GM23338 (cell line): ENCODE measurements at places on chromosomes 7 and 10.
A peak's percentile ranks its signal among the peaks of the same experiment; 100 is the strongest.

DNA sequence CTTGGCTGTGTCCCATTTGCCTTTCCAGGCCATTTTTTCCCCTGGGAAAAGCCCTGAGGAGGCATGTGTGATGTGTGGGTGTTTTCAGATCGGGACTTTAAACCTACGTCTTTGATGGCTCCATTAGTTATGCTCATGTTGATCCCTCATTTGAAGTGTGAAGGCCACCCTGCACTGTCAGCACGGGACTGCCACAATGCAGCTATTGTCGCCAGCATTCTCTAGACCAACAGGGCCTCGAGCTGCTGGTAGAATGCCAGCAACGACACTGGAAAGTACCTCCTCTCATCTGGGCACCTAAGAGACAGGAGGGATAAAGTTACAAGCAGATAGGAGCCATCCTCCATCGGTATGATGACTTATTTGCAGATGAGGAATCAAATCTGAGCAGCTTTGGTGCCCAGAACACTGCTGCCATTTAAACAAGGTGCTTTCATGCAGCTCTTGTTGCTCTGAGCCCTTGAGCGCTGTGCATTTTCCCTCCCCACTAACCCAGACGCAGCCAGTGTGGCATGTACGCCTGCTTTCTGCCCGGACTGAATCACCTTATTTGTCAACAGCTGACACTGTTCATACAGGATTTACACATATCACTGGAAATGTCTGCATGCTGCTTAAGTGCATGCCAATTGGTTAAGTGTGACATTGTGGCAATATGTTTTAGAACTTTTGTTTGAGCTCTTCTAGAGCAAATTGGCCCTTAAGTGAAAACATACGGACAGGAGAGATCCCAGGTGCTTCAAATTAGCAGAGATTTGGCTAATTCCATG lies 175.0 kb upstream of the PITRM1 start:
- no peak for DNase-seq

- DNase-seq, result no peak
Observed at GRCh38 chr10:95963991-95964389, 56.2 kb downstream of the CC2D2B start.

DNA sequence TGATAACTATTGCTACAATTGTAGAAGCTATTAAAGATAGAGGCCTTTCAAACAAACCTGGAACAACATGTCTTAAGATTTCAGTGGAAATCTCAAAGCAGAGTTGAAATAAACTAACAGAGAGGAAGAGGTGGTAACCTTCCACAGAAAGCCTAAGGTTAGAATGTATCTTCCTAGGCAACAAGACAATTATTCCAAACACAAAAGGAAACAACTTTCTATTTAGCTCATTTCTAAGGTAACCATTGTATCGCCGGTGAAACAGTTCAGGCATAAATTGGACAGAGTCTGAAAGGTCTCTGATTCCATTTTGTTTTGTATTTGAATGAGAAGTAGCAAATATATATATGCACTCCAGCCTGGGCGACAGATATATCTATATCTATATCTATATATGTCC lies 30.7 kb upstream of the HYCC1 start:
- no peak for DNase-seq

DNA sequence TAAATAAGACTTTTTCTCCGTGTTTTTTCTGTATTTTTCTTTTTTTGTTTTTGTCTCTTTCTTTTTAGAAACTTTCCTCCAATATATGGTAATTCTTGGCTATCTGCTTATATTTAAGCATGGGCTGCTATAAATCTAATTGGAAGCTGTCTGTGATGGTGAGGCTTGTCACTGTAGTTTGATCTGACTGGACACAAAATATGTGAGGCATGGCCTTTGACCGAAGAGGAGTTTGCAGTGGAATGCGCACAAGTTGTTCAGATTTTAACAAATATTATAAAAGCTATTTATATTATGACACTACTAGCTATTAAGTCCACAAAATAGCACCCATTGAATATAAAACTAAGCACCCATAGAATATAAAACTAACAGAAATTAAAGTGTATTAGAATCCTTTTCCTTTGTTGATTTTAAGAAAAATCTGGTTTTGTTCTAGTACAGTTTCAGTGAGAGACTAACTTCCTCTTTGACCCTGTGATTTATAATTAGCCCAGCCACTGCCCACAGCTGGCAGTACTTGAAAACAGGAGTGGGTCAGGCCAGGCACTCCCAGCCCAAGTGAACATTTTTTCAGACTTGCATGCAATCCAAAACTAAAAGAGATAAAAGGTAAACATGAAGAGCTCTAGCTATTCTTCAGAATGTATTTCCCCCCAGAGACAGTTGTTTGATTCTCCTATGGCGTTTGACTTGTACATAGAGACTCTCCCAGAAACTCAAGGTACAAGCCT lies 69.9 kb upstream of the FGL2 start:
- no peak for DNase-seq

DNA sequence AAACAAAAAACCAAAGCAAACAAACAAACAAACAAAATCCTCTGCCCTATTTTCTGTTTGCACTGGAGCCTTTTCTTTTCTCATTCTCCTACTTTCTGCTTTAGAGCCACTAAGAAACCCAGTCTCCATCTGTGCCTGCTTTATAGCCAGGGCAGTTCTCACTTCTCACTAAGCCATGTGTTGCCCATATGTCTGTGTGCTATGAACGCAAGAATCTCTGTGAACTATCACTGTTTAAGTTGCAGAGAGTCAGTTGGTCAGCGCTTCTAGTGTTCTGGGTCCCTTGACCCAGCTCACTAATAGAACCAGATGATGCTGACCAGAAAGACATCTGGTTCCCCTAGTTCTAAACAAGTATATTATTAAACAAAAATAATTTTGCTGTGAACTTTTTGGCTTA lies 81.4 kb downstream of the FAM185A start:
- DNase-seq, result no peak

DNA sequence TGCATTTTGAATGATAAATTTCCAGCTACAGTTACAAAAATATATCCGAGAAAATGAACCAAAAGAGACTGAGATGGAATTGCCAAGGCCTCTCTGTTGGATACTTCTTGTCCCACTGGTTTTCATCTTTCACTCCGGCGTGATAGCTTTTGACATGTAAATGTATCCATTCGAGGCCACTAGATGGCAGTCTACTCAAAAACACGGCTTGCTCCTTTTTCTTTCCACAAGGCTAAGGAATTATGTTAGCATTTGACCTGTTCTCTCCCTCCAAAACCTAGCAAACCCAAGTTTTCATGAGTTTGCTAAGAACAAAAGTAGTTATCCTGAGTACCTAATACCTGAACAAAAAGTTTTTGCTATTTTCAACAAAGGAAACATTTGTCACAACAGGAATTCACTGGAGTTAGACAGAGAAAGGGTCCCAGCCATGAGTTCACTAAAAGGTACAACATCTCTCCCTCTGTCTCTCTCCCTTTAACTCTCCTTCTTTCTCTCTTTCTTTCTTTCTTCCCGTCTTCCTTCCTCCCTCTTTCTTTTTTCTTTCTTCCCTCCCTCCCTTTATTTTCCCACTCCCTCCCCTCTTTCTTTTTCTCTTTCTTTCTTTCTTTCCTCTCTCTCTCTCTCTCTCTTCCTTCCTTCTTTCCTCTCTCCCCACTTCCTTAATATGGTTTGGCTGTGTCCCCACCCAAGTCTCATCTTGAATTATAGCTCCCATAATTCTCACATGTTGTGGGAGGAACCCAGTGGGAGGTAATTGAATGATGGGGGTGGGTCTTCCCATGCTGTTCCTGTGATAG lies 207.9 kb upstream of the MYO3A start:
- peak; percentile 92 for DNase-seq

DNA sequence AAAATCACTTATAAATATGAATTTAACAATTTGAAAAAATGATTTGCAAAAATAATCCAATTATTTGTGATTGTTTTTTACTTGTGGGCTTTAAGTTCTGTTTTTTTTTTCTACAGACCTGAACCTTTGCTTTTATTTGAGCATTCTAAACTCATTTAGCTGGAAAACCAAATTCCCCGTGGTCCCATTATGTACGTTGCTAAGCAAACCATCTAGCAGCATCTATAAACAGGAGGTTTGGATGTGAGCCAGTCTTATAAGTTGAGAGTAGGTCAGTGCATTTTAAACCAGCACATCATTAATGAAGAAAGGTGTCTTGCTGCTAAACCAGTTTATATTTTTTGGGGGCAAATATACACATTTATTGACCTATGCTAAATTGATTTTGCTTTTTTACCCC lies 77.3 kb downstream of the LRRN3 start:
- no peak for DNase-seq

- no peak for DNase-seq
Observed at GRCh38 chr7:46206476-46207060, 285.5 kb upstream of the IGFBP3 start.

DNA sequence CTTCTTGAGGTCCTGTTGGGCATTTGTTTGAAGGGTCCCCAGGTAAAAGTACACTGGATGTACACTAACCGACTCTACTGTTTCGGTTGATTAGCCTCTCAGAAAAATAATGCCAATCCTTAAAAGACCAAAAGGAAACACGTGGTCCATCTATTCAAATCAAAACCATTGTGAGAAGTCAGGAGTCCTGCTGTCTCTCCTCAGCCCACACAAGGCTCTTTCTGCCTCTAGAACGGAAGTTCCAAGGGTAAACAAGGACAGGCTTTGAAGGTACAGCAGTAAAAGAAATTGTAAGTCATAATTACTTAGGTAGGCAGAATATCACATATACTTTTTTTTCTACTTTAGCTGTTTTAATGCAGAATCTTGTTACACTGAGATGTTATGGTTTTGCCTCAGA lies 71.7 kb upstream of the TPK1 start:
- DNase-seq, result no peak

DNA sequence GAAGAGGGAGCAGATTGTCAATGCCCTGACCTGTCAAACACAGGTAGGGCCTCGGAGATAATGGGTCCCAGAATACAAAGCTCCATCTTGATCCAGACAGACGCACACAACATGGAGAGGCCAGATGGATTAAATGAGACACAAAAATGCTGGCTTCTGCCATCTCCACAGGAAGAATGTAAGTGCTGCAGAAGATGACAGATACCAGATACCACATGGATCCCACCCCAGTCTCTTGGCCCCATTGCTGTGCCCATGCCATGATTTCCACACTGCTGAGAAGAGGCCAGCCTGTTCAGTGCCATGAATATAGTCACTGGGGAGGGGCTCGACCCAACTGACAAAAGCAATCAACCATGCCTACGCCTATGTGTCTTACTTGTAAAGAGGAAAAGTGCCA lies 487.9 kb downstream of the PARD3 start:
- no peak for DNase-seq

DNA sequence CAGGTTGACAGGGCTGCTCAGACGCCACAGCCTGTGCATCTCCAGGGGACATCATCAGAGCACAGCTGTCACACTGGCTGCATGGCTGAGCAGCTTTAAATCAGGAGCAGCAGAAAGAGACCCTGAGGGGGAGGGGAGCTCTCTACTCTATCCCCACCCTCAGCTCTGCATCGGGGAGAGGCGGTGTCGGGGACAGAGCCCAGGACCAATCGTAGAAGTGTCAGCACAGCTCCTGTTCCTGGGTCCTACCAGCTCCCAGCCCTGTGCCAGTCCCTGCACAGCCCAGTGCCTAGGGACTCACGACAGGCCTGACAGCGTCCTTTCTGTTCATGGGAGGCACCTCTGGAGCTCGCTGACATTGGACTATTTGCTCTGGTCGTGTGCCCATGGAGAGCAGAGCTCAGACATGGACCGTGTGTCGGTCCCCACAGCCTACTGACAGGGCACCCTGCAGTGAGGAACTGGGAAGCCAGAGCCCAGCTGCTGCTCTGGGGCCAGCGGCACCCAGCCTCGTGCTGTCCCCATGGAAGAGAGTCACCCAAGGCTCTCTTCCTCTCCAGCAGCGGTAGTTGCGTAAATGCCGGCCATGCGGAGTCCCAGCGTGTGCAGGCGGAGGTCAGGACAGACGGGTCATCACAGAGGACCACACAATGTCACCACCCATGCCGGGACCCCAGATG lies 20.4 kb upstream of the ANTXRL start:
- DNase-seq, result no peak

- DNase-seq, result peak; percentile 67
Observed at GRCh38 chr7:108452707-108453106, 3.5 kb downstream of the NRCAM start.

GRCh38 chr7:43904533-43905208 lies 1.7 kb downstream of the URGCP start:
- no peak for DNase-seq

DNA sequence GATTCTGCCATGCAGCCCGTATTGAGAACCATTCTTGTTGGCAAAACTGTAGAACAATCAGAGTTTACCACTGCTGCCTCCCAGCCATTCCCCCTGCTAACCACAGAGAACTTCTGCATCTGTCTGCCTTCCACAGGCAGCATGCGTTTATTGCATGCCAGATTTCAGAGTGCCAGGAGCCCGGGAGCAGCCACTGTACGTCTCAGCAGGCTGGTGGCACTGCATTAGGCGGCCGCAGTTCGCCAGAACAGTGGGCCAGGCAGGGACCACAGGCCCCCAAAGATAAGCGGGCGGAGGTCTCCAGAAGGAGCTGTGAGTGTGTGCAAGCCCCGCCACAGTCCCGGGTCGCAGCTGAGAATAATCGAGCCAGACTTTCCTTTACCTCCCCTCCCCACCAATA lies 31.8 kb downstream of the ZNF467 start:
- DNase-seq, result no peak

- peak; percentile 26 for DNase-seq
Observed at GRCh38 chr7:28865601-28866144, 92.5 kb downstream of the TRIL start.

GRCh38 chr7:99457050-99457649 lies 8.8 kb downstream of the ATP5MF start:
- DNase-seq, result no peak

DNA sequence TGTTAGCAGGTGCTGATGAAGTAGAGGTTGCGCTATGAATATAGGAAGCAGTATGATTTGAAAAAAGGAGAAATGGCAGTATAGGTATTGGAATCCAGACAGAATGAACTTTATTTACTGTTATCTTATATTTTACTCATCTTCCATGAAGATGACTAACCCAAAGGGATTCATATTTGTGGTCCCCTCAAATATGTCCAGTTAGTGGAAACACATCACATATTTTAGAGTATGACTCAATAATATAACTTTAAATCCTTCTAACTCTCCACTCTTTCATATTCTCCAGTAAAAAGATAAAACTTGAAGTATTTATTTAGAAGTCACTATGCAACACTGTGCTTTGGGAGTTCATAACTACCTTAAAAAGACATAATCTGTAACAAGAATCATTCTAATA lies 286.5 kb upstream of the LRRTM3 start:
- DNase-seq, result no peak

GRCh38 chr7:143487566-143487965 lies 9.9 kb downstream of the TAS2R41 start:
- no peak for DNase-seq

DNA sequence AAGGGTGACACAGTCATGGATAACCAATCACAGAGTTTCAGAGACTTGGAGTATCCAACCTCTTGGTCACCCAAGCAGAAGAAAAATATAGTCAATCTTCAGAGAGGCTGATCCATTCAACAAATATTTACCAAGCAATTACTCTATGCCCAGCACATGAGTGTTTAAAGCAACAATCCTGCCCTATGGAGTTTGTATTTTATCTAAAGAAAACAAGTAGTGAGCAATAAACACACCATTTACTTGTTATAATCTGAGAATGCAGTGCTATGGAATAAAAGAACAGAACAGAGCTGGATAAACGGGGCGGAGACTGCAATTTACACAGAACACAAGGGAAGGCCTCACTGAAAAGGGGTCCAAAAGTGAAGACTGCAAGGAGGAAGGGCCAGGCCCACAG lies 63.8 kb downstream of the GRB10 start:
- no peak for DNase-seq

- DNase-seq, result no peak
Observed at GRCh38 chr7:103348959-103349358, 1.5 kb downstream of the PSMC2 start.
